ENCODE measurements at places on chromosomes 11 and 22. TPM values are rescaled to one million over a fixed set of nuclear protein-coding genes. Genes with fewer than 3 reads are reported as not detected.

Gene INCENP
- 19.2 TPM for total RNA-seq

Gene CHRDL2
- not detected for total RNA-seq

Gene OR1S2
- not detected for total RNA-seq

Gene SMIM38
- 0.72 TPM for total RNA-seq

Gene ZNF215
- 3.8 TPM for total RNA-seq
